ENCODE measurements at places on chromosomes 4 and X.

- no peak for DNase-seq
These were observed 64.8 kb downstream of the CD40LG start for GRCh38 chrX:136712650-136713310.

DNA sequence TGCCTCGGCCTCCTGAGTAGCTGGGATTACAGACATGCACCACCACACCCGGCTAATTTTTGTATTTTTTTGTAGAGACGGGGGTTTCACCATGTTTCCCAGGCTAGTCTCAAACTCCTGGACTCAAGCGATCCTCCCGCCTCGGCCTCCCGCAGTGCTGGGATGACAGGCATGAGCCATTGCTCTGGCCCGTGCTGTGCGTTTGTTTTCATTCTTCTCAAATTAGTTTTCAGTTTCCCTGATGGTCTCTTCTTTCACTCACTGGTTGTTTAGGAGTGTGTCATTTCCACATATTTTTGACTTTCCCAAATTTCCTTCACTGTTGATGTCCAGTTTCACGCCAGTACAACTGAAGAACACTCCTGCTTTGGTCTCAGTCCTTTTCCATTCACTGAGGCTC lies 31.8 kb downstream of the SH3TC1 start:
- no peak for DNase-seq

DNA sequence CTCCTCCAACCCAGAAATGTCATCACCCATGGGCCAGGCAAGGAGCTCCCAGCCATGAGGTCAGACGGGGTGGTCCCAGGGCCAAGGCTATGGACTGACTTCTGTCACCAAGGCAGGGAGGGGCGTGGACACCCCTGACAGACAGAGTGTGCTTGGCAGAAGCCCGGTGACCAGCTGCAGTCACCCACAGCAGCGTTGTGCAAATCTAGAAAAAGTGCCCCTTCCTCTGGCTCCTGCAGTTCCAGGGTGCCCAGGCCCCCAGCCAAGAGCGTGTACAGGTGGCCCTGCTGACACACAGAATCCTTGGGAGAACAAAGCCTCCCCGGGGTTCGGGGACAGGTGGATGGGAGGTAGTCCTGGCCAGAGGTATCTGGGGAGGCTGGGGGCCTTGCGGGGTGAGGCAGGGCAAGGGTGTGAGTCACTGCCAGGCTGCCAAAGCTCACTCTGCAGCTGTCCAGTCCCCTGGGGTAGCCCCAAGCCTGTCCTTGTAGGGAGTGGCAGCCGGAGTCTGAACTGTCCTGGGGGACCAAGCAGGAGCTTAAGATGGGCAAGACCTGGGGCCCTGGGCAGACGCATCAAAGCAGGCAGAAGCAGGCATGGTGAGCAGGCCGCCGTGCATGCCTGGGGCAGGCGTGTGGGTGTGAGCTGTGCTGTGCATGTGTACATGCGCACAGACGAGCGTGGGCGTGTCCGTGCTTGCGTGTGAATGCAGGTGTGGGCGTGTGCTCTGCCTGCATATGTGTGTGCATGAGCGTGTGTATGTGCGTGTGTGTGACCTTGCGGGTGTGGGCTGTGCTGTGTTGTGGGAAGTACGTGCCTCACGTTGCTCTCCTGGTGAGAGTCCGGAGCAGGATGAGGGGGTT lies 3.3 kb downstream of the MYL5 start:
- no peak for DNase-seq

DNA sequence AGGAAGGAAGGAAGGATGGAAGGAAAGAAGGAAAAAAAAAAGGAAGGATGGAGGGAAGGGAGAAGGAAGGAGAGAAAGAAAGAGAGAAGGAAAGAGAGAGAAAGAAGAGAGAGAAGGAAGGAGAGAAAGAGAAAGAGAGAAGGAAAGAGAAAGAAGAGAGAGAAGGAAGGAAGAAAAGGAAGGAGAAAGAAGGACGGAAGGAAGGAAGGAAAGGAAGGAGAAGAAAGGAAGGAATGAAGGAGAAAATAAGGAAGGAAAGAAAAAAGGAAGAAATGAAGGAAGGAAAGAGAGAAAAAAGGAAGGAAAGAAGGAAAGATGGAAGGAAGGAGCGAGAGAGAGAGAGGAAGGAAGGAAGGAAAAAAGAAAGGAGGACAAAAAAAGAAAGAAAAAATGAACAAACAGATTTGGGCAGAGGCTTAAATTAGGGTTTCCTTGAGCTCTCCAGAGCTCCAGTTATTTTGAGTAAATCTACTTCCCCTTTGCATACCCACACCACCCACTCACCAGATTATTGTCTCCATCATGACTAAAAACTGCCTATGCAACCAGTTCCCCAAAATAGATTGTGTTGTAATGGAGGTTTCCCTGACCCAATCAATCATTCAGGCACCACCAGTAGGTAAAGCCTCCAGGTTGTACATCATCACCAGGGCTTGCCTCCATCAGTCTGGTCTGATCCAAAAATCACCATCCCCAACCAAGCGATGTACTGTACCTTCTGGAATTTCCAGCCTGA lies 1722.9 kb upstream of the PCDH10 start:
- DNase-seq, result peak; percentile 8

- DNase-seq, result no peak
These were observed 16.4 kb downstream of the LSM6 start for GRCh38 chr4:146191766-146192458.

GRCh38 chrX:85419293-85419692 lies 39.8 kb upstream of the POF1B start:
- no peak for DNase-seq

GRCh38 chrX:132214518-132214917 lies 4.7 kb downstream of the RAP2C start:
- no peak for DNase-seq

- DNase-seq, result no peak
These were observed 754.3 kb upstream of the MAGEB2 start for GRCh38 chrX:29461039-29461438.

- DNase-seq, result no peak
These were observed 345.6 kb downstream of the RPA4 start for GRCh38 chrX:97229318-97229717.

- no peak for DNase-seq
These were observed 274.7 kb upstream of the FGF13 start for GRCh38 chrX:138986235-138986634.

DNA sequence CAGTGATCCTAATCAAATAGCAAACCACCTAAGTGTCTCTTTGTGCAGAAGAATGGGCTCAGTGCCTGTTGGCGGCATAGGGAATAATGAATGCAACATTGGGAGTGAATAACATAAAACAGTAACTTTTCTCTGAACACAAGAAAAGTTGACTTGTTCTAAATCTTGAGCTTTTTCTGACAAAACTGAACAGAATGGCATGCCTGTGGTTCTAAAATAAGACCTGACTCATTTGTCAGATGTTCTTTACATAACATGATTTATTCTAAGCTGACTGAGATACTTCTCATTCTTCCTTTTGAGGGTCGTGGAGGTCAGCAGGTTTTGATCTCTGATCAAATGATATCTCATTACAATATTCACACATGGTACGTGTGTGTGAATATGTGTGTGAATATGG lies 165.4 kb upstream of the WDR1 start:
- no peak for DNase-seq

DNA sequence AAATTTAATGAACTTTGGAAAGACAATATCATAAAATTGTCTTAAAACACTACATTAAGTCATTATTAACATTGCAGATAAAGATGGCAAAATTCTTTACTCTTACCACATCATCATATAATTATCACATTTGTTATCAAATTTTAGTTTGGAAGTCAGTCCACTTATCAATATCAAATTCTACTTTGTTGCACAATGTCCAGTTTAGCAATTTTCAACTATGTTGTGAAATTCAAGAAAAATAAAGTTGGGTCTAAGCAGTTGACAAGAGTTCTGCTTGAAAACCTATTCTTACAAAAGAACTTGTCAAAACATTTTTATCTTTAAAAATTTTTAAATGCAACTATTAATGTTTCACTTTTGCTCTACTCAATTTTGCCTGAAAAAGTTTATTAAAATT lies 44.7 kb upstream of the TET2 start:
- no peak for DNase-seq

DNA sequence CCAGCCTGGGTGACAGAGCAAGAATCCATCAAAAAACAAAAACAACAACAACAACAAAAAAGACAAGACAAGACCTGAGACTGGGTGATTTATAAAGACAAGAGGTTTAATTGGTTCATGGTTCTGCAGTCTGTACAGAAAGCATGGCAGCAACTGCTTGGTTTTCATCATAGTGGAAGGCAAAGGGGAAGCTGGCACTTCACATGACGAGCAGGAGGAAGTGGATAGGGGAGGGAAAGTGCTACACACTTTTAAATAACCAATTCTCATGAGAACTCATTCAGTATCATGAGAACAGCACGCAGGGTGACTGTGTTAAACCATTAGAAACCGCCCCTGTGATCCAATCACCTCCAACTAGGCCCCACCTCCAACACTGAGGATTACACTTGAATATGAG lies 28.4 kb upstream of the SLC10A7 start:
- DNase-seq, result no peak

GRCh38 chr4:17316566-17316965 lies 195.3 kb downstream of the QDPR start:
- no peak for DNase-seq

GRCh38 chr4:89800012-89800516 lies 36.9 kb downstream of the SNCA start:
- DNase-seq, result no peak

GRCh38 chr4:184282251-184282713 lies 64.6 kb upstream of the ENPP6 start:
- DNase-seq, result peak; percentile 50

All from GM10248 (cell line).